Stimulated activated CD8-positive, alpha-beta memory T cell treated with anti-CD3 and anti-CD28 coated beads, Interleukin-2, amount 100 ng/mL, for 1 hour (primary cell): ENCODE measurements at places on chromosomes 4 and X.

DNA sequence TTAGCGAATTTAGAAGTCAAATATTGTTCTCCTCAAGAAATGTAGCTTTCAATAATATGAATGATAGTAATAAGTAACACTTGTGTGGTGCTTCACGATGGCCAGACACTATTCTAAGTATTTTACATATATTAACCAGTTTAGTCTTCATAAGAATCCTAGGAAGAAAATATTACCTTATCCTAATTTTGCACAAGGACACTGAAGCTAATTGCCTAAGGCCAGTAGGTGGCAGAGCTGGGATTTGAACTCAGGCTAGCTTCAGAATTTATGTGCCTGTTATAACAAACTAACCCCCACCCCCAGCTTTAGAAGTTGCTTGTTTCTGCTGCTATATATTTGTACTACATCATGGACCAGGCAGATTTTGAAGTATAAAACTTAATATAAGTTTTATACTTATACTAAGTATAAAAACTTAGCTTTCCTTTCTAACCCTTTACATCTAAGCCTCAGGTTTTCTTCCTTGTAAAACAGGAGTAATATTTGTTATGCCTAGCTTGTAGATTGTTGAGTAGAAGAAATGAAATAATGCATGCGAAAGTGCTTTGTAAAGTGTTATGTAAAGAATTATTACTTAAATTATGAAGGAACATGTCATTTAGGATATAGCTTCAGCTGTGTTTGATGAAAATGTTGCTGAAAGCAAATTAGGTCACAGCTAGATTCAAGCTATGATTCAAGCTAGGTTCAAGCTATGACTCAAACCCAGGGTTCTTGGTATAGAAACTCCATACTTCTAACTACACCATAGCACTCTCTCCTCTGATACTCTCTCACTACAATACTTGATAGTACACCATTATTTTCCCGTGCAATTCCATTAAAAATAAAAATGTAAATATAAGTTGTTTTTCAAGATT is 4.2 kb upstream of the CDS1 start:
- no peak for DNase-seq

DNA sequence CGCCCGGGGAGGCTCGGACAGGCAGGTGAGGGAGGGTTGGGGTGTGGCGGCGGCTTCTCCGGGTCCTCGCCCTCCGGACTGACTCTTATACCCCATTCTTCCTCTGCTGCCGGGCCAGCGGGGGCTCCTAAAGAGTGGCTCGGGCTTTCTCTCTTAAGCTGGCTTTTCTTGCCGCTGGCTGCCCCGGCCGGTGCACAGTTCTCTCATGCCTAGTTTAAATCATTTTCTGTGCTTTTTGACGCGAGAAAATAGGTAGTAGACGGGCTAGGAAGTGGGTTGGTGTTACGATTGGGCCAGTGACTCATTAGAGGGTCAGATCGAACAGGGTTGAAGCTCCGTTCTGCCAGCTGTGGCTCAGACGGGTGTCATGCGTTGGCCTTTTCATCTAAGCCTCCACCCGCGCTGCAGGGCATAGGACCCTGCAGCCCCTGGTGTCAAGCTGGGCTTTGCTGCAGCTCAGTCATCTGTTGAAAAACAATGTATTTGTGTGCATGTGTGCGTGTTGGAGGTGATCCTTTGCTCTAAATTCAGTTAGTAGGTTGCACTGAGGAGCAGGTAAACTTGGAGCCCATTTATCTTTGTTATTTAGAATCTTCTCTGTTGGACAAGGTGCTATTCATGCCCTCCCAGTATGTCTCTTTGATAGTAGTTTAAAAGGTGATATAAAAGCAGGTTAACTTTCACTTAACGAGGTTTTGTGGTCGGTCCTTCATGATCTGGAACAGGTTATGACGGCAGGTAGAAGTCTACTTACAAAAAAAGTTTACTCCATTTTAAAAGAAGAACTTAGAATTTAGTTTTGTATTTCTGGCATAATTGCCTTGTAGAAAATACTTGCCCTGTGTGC is 802 bp downstream of the BMP2K start:
- peak; percentile 25 for DNase-seq

GRCh38 chrX:125382889-125383288 is 63.2 kb downstream of the TEX13C start:
- DNase-seq = no peak

DNA sequence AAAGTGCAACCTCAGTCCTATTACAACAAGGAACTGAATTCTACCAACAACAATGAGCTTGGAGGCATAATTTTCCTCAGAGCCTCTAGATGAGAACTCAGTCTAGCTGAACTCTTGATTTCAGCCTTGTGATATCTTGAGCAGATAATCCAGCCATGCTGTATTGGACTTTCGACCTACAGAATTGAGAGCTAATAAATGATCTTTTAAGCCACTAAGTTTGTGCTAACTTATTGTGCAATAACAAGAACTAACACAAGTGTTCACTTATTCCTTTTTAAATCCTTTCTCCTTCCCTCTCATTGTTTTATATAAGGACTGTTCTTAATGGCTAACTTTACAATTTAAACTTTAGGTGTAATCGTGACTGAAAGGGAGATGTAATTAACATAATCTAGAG is 140.7 kb downstream of the MAGEB17 start:
- no peak for DNase-seq

GRCh38 chr4:124499261-124499660 is 213.3 kb downstream of the ANKRD50 start:
- no peak for DNase-seq

DNA sequence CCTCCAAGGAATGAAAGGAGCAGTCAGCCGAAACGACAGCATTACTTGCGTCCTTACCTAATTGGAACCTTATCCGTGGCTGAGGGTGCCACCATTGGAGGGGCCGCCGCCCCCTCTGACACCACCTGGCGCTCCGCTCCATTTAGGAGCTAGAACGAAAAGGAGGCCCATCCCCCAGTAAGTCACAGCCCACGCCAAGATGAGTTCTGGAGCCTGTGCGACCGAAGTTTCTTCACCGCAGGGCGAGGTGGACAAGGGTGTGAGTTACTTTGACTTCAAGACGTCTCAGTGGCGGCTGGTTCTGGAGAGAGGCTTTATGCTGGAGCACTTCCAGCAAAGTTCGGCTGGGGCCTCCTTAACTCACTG is 729 bp upstream of the IRF2 start:
- DNase-seq = no peak

- DNase-seq = no peak
Measured at GRCh38 chr4:10656988-10657387, 27.6 kb downstream of the CLNK start.

DNA sequence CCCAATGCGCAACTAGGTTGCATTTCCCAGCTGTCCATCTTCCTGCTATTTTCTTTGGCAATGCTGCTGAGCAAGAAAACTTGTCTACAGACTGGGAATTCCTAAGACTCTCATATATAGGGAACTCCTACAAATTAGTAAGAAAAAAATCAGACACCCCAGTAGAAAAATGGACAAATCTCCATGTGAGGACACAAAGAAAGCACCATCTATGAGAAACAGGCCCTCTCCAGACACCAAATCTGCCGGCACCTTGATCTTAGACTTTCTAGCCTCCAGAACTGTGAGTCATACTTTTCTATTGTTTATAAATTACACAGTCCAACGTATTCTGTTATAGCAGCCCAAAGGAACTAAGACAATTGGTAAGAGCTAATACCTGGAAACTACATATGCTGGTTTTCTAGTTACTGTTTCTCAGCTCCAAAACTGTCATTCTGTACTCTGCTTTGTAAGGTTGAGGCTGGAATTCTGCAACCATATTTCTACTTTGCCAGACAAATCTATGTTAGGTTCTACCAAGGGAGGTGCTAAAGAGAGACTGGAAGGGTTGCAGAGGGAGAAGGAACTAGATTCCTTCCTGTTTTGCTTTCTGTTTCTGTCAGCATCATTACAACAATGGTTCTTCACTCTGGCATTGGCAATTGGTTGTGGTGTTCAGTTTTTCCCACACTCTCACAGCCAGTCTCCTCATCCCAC is 35.7 kb upstream of the FAM241A start:
- DNase-seq = no peak

GRCh38 chrX:8364369-8365141 is 100.1 kb upstream of the VCX3B start:
- DNase-seq = no peak

DNA sequence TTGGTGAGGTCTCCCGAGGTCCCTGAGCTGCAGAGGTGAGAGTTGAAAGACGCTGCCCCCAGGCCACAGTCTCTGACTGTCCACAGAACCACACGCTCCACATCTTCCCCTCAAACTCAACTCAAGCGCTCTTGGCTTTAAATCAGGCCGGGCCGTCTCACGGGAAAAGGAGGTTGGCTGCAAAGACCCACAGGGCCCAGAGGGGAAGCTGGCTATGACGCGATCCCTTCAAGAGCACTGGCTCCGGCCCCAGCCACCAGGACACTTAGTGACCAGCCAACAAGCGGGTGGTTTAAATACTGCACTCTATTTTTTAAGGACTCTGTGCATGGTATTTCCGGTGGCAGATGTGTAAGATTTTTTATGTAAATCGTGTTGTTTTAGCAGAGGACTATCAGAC is 19.9 kb downstream of the LRPAP1 start:
- no peak for DNase-seq

DNA sequence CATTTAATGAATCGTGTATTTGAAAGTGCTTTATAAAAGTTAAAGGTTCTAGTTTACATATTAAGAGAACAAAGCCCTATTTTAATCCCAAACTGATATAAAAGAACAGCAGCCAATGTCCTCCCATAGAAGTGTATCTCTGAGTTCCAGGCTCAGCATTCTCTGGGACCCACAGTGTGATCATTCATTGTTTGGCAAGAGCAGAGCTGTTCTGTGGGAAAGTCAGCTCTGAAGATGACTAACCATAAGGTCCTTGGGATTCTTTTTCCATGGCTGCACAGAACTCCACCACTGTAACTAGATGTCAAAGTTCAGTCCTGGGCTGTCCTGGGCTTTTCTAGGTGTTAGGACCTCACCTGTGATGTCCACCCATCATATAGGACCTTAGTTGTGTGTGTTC is 157.0 kb upstream of the TLL1 start:
- no peak for DNase-seq

GRCh38 chrX:150857453-150857852 is 41.0 kb downstream of the CD99L2 start:
- DNase-seq = no peak
